ENCODE measurements at places on chromosomes 13 and 19.

DNA sequence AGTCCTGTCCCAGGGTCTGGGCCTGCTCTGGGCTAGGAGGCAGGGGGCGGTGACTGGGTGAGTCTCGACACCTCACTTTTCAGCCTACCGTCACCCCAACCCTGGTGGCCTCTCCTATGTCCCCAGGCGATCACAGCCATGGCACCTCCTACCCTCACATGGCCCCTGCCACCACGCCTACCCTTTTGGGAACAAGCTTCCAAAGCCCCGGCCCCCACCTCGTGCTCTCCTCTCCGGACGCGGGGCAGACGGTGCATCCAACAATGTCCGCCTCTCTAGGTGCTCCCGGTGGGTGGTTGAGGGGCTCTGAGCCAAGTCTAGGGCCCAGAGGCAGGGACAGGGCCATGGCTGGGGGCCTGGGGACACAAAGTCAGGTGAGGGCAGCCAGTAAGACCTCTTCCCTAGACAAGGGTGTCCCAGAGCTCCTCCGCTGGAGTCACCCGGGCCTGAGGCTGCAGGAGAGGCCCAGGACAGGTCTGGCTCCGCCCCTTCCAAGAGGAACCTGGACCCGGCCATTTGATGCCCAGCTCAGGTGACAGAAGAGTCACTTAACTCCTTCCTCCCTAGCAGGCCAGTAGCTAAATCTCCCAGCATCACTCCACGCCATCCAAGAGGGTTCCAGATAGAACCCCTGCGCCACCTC is at the start of gene SYNE4:
Gene SYNE4 (minus strand): TSS at position 478 of the 643 bp plus-strand sequence. CDS start 132 bp downstream, at position 346.
- no peak for DNase-seq

- no peak for DNase-seq
Observed at GRCh38 chr13:110492679-110493593, 68.6 kb downstream of the RAB20 start.

DNA sequence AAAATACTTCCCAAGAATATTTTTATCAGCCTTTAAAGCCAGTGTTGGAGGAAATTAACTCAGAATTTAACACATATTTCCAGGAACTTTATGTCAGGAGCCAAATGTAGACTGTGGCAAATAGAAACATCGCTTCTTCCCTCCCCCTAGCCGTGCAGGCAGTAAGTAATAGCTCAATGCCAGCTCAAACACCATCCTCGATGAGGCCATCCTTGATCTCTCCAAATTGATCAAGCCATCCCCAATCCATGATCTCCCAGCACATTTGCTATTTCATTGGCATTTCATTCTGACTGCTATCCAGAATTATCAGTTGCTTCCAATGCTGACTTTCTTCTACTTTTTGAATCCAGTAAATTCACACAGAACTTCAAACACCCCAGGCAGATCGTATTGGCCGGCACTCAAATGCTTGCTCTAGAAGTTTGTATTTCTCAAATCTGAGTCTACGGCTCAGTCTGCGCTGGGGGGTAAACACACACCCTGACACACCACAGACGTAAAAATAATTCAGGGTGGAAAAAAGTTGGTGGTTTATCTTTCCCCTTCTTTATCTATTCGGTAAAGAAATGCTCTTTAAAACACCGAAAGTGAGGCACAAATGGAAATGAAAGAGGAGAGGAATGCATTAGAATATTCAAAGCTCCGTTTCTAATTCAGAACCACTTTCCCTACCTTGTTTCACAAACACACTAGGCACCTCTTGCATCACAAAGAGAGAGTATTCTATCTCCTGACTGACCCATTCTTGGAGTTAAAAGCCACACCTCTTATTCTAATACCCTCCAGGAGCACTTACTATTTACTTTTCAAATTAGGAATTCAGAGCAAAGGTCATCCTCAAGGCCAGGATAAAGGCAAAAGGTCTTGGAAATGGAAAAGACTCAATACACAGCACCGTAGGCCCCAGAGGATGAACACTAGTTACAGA is 991 bp downstream of the OBI1 start:
- DNase-seq: peak; percentile 29

DNA sequence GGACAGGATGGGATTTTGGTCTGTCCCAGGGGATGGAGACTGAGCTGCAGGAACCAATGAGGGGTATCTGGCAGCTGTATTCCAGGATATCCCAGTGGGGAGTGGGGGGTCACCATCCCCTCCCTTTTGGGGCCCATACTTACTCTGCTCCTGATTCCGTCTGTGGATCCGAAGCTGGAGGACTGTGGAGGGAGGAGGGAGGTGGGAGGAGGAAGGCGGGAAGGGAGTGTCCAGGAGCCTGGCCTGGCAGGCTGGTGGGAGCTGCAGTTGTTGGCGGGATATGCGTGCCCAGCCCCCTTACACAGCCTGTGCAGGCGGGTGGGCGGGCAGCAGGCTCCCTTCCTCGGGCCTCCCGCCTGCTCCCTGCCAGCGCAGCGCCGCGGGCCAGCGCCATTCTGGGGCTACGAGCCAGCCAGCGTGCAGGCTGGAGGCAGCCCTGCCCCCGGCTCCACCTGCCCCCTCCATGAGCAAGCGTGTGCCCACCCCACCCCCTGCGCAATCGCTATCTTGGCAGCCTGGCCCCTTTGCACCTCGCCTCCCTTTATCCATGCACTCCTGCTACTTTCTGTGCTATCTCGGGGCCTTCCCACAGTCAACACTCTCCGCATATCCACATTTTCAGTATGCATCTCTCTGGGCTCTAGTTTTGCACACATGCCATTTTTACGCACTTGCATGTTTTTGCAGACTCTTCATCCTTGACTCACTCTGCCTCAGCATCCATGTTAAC is 2.8 kb downstream of the MAMSTR start:
- no peak for DNase-seq

DNA sequence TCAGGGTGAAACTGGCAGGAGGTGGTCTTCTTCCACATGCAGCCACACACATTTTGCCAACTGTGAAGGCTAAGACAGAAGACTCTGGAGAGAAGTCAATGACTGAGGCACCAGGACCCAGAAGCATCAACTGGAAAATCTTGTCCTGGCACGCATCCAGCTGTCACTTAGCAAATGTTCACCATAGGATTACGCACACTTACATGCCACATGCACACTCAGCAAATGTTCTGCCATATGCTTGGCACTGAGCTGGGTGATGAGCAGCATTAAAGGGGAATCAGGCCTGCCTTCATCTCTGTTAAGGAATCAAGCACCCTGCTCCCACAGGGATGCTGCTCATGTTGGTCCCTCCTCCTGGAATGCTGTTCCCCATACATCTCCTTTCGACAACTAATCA is 5.1 kb downstream of the ZNF599 start:
- DNase-seq: no peak

- DNase-seq: no peak
Observed at GRCh38 chr19:17324357-17325114, 10.1 kb downstream of the ANO8 start.

- no peak for DNase-seq
Observed at GRCh38 chr13:22214184-22214583, 543.3 kb downstream of the FGF9 start.

GRCh38 chr13:41505209-41505835 is 48.0 kb downstream of the RGCC start:
- DNase-seq: no peak

DNA sequence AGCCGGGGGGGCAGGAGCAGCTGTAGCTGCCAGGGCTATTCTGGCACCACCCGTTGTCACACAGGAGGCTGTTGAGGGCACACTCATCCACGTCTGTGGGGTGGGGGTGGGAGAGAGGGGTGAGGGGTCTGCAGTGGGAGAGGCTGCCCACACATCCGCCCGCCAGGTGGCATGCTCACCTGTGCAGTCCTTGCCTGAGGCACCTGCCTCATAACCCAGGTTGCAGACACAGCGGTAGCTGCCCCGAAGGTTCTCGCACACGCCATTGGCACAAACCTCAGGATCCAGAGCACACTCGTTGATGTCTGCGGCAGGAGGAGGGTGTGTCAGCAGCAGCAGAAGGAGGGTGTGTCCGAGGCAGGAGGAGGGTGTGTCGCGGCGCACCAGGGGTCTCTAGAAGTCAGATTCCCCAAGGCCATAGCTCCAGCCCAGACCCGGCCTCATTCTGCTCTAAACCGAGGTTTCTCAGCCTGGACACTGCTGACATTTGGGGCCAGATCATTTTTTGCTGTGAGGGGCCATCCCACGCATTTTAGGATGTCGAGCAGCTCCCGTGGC is 20.3 kb downstream of the FBN3 start:
- DNase-seq: no peak

DNA sequence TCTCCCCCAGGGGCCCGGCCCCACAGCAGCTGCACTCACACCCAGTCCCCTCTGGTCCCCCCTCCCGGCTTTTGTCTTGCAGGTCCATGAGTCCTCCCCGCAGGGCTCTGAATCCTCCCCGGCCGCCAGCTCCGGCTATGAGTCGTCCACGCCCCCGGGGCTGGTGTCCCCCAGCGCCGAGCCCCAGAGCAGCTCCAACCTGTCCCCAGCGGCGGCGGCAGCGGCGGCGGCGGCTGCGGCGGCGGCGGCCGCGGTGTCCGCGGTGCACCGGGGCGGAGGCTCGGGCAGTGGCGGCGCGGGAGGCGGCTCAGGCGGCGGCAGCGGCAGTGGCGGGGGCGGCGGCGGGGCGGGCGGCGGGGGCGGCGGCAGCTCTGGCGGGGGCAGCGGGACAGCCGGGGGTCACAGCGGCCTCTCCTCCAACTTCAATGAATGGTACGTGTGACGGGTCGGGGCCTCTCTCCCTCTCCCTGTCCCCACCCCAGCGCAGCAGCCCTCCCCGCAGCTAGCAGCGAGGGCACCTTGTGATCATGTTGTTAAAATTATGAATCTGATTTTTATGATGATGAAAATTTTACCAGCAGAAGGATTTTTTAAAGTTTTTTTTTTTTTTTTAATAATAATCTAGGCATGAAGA is 3.8 kb downstream of the ZIC2 start:
- DNase-seq: no peak

DNA sequence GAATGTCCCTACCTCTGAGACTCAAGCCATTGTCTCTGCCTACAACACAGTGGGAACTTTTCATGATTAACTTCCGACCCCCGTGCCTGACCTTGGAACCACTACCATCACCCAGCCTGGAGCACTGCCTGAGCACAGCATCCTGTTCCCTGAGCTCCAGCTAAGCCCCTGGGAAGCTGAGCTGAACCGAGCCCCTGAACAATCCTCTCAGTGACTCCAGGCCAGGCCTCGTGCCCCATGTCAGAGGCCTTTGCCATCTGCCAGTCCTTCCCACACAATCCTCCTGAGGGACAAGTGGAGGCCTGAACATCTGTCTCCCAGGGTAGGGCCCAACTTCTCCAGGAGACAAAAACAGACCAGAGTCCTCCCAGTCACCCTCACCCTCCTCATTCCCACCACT is 17.5 kb downstream of the CEACAM3 start:
- DNase-seq: no peak
